ENCODE measurements at places on chromosomes 12 and 14. TPM values are rescaled to one million over a fixed set of nuclear protein-coding genes. Genes with fewer than 3 reads are reported as not detected.

The PTPN6 gene
- under 0.01 TPM for total RNA-seq

The DENND5B gene
- 7.8 TPM for total RNA-seq

The KERA gene
- not detected for total RNA-seq

The APEX1 gene
- total RNA-seq = 113 TPM

The PSMA6 gene
- total RNA-seq = 338 TPM

The LALBA gene
- not detected for total RNA-seq

The C3AR1 gene
- 0.15 TPM for total RNA-seq

The PIK3C2G gene
- total RNA-seq = not detected

The SLC7A8 gene
- 0.65 TPM for total RNA-seq

The LTBR gene
- 32.7 TPM for total RNA-seq

The OR6C3 gene
- not detected for total RNA-seq

The PLEKHG3 gene
- 4.1 TPM for total RNA-seq
